Activated T-helper 1 cell treated with anti-CD3 and anti-CD28 coated beads, Interleukin-12 subunit alpha, Interleukin-12 subunit beta, Interleukin-2, Interleukin-4 antibody, amounts not matched to agents 30 ng/mL and 10 ng/mL and 1 ng/mL, durations not matched to agents 14 hours and 24 hours and 36 hours (primary cell): ENCODE measurements at places on chromosomes 4 and X. TPM values are rescaled to one million over a fixed set of nuclear protein-coding genes. Genes with fewer than 3 reads are reported as not detected.

The FDCSP gene
- total RNA-seq = not detected in 2 replicates

The BANK1 gene
- not detected in 2 replicates for total RNA-seq

The HTN3 gene
- total RNA-seq = not detected in 2 replicates

The FGFR3 gene
- total RNA-seq = 0.29 and 0.39 TPM in 2 replicates

The FAM184B gene
- total RNA-seq = not detected in 2 replicates

The SLC34A2 gene
- not detected in 2 replicates for total RNA-seq

The TLR1 gene
- total RNA-seq = 1.9 and 2.7 TPM in 2 replicates

The GAB3 gene
- 5.1 TPM in 2 replicates for total RNA-seq
